ENCODE measurements at places on chromosomes 12 and 14.
A peak's percentile ranks its signal among the peaks of the same experiment; 100 is the strongest.

DNA sequence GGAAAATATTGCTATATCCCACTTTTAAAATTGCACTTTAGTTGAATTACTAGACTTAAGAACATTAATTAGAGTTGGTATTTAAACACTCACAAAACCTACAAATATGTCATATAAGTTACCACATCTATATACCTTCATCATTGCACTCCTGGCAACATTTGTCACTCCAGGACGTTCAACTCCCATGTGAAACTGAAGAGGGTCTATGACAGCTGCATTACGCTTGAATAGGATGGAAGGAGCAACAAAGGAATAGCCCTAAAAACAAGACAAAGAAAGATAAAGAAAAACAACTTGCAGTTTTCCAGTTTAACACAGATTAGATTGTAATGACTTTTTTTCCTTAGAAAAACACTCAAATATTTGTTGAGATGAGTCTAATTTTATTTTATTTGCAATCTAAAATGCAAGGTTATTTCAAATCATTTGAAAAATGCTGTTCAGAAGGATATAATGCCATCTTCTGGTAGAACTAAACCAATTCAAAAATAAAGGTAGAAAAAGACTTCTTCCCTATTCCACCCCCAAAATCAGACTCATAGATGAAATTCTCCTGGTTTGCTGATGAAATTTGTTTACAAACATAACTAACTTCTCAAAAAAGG is 84.3 kb upstream of the TTC7B start:
- no peak for DNase-seq

GRCh38 chr12:86249851-86250250 is 6.3 kb downstream of the MGAT4C start:
- peak; percentile 29 for DNase-seq

DNA sequence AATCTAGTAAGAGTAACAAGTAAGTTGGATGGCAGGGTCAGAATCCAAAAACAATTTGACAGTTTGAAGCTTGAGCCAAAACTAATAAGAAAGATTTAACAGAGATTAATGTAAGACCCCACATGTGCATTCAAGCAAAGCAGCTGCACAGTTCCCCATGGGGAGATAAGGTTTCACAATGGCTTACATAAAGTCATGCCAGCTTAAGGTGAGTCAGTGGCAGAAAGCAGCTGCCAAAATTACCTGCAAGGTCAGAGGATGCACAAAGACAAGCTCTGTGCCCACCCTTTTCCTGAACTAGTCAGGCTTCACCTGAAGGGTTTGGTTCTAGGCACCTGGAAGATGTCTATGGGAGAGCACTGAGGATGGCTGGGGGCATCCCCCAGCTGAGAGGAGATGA is 36.6 kb upstream of the KRT77 start:
- no peak for DNase-seq

- no peak for DNase-seq
Measured at GRCh38 chr14:30558362-30558674, 640 bp upstream of the G2E3 start.

- DNase-seq = no peak
Measured at GRCh38 chr12:59396519-59396918, 199.3 kb upstream of the SLC16A7 start.

DNA sequence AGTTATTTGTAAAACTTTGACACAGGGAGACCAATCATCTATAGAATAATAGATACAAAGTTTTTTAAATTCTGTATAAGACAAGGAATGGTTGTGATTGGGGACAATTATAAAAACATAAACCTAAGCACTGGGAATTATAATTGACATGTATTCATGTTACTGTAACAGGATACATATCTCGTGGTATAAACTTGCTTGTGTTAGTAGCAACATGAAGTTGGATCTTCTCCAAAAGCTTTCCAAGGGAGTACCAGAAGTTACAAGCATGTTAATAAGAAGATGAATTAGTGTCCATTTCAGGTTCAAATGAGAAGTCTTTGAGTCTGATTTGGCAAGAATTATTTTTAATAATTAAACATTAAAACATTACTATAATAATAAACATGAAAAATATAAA is 42.2 kb downstream of the CDKL1 start:
- no peak for DNase-seq

GRCh38 chr12:52227606-52228166 is 5.4 kb upstream of the KRT7 start:
- DNase-seq = no peak

- DNase-seq = peak; percentile 53
Measured at GRCh38 chr12:52197371-52198231, 5.8 kb upstream of the KRT80 start.

DNA sequence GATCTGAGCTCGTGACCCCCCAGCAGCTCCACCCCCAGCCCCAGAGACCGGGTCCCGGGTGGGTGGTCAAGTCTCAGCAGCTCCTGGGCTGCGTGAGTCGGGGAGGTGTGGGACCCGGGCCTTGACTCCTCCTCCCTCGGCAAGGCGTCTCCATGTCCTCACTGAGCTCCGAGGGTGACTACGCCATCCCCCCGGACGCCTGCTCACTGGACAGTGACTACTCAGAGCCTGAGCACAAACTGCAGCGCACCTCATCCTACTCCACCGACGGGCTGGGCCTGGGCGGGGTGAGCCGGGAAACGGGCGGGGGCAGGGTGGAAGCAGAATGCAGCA is 28.1 kb downstream of the PIGH start:
- DNase-seq = no peak

- DNase-seq = no peak
Measured at GRCh38 chr12:80849337-80849736, 88.4 kb downstream of the LIN7A start.

DNA sequence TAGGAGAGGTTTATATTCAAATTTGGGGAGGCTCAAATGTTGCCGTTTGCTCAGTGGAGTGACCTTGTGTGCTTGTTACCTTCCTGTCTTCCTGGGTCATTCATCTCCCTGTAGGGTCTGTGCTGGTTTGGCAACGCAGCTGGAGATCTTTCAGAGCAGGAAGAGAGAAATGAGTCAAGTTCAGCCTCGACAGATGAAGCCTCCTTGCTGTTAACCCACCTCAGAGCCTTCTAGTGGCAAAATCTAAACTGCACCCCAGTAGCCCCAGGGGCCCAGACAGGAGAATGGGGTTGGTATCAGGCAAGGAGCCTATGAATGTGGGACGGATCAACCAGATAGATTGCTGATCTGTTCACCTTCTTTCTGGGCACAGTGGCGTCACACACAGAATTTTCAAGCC is 999.3 kb downstream of the VRK1 start:
- peak; percentile 9 for DNase-seq

DNA sequence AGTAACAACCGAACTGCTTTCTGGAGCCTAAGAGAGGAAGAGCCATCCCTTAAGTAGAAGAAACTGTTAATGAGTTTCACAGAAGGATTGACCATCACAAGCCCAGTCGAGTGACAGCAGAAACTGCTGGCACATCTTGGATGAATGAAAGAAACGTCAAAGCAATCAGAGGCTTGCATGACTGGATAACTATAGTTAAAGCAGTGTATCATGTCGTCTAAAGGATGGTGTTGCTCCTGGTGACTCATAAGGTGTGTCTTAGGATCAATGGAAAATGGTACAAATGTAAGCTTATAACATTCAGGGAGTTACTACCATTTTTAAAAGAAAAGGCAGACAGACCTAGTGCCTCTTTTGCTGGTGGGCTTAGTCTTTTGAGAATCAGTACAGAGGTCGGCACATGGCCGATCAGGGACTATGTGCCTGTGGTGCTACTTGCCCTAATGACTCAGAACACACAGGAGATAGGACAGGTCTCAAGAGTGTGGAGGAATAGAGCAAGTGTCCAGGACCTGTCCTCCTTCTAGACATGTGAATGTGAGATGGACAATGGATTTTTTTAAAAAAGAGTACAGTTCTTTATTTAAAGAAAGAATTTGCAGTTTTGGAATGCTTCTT is 55.7 kb downstream of the TMX1 start:
- DNase-seq = peak; percentile 23

DNA sequence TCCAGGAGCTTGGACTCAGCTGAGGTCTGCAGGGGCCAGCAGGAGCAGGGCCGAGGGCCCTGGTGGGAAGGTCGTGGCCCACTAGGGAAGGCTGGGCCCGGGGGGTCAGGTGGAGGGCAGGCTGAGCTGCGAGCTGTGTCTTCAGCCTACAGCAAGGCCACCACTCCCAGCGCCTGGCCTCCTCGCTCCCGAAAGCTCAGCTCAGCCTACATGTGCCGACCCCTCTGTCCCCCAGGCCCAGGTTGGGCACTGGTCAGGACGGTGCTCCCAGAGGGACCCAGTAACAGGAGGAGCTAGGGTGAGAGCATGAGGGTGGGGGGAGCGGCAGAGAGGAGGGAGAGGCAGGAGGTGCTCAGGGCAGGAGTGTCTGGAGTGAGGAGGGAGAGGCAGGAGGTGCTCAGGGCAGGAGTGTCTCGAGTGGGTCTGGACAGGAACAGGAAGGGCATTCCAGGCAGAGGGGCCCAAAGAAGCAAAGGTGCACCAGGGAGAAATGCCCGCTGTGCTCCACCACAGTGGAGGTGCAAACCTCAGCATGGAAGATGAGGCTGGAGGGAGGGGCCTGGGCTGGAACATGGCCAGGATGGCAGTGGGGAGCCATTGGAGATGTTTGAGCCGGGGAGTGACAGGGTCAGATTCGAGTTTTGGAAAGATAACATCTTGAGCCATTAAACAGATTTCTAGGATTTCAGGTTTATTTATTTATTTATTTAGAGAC is 29.1 kb upstream of the GPR132 start:
- no peak for DNase-seq

DNA sequence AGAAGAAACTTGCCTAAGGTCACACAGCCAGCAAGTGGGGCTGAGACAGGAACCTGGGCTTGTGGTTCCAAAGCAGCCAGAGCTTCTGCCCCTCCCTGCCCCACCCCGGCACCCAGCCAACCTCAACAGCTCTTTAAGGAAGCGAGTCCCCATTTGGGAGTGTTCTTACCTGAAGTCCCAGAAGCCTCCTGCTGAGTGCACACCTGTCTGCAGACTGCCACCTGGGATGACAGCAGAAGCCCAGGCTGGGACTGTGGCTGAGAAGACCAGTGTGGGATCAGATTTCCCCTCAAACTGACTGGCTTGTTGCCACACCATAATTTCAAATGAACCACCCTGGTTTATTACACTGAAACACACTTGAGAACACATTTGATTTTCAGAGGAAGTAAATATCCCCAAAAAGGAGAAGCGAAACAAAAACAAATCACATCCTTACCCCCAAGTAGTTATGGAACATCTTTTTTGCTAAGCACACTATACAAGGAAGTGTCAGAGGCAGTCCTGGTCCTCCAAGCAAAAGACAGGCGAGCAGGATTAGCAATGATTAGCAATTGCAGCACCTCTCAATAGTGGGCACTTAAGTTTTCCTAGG is 6.3 kb upstream of the RIN3 start:
- DNase-seq = no peak

GRCh38 chr14:34052658-34053014 is 101.8 kb upstream of the EGLN3 start:
- DNase-seq = peak; percentile 74

DNA sequence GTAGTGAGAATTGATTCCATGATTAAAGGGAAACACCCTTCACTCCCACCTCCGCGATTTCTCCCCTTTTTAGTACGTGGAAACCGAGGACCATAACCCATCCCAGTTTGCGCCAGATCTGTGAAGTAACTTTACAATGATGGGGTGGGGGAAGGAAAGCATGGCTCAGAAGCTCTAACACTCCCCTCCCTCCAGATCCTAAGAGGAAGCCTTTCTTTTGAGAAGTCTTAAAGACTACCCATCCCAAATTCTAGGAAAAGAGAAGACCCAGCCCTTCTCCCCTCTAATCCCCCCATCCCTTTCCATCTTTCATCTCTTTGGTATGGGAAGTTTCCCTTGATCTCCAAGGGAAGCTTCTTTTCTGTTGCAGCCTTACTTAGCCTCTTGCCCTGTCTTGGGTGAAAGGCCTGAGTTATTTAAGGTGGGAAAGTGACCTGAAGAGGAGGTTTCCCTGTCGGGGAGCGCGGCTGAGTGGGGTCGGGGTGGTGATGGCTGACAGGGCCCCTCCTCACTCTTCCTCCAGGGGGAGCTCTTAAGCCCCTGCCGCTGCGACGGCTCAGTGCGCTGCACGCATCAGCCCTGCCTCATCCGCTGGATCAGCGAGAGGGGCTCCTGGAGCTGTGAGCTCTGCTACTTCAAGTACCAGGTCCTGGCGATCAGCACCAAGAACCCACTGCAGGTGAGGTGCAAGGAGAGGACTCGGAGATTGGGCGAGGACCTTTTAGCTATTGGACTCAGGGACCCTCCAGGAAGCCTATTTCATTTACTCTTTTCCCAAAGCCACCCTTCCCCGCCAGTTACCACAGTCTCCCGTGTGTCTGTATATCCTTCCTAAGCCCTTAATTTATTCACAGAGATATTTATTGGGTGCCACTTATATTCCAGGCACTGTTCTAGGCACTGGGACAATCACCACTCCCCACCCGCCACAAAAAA is 1.8 kb downstream of the MARCHF9 start:
- no peak for DNase-seq

- DNase-seq = peak; percentile 11
Measured at GRCh38 chr12:14664434-14665023, 31.9 kb downstream of the GUCY2C start.

DNA sequence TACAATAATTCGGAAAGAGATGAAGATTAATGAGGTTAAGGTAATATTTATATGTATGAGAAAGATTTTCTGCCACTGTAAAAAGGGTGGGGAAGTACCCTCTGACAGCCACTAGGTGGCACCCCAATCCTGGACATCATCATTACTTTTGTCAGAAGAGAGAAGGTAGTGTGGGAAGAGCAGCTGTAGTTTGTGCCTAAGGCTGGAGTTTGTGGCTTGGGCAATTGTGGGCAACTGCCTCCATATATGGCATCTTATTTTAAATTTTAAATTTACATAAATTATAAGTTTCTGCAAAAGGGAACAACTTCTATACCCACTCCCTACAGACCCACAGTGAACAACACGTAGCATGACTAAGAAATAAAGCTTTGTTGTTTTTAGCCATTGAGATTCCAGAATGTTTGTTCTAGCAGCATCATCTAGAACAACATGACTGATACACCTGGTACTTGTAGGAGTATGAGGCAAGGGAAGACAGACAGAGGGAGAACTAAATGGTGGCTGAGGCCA is 34.4 kb upstream of the SYCP3 start:
- peak; percentile 56 for DNase-seq

DNA sequence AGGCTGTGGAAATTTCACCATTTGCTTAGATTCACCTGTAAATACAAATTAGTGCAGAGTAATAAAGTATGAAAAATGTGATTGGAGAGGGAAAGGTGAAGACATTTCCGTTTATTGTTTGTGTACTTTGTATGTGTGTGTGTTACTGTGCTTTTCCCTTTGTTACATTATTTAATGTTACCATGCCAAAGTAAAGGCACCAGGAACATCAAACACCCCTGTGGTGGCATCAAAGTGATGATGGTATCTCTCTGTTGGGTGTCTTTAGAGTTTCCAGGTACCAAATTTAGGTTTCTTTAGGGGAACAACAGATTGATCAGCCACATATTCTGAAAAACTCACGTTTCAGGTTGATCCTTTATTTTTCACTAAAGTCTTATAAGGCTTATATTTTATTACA is 189.0 kb upstream of the FBXO33 start:
- DNase-seq = no peak

- no peak for DNase-seq
Measured at GRCh38 chr12:25320123-25321006, 69.6 kb upstream of the KRAS start.

All from HT1080 (cell line).